ENCODE measurements at places on chromosomes 16 and 17.

- DNase-seq, result no peak
Measured at GRCh38 chr16:77951788-77952187, 70.6 kb upstream of the CLEC3A start.

- DNase-seq, result no peak
Measured at GRCh38 chr16:29675811-29676643, 3.0 kb upstream of the QPRT start.

DNA sequence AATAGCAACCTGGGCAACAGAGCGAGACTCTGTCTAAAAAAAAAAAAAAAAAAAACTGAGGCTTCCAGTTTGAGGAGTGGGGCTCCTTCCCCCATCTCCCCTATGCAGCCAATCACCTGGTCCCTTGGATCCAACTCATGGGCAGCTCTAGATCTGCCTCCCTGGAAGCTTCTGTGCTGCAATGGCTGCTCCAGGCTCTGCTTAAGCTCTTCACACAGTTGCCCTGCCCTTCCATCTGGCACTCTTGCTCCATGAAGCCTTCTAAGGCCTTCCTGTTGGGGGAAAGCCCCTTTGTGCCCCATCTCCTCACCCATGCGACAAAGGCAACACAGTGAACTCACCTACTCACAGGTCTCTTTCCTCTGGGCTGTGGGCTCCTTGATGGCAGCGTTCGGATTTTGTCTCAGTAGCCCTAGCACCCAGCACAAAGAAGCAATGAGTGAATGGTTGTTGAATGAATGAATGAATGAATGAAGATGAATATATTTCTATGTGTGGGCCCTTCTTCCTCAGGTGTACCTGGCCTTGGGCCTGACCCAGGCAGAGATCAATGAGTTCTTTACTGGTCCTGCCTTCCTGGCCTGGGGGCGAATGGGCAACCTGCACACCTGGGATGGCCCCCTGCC lies 1.9 kb downstream of the NAGLU start:
- DNase-seq, result no peak

GRCh38 chr17:67520916-67521774 lies 144.1 kb downstream of the PITPNC1 start:
- DNase-seq, result no peak

DNA sequence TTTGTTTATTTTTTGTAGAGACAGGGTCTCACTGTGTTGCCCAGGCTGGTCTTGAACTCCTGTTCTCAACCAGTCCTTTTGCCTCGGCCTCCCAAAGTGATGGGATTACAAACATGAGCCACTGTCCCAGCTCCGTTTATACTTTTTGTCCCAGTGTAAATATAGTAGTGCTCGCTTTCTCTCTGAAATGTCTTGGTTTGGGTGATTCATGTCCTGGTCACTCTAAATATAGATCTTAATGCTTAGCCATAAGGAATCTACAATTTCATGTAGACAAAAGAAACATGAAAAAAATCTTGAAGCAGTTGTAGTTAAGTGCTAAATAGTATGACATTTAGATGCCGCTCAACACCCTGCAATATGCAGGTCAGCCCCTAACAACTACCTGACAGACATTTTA lies 126.9 kb downstream of the KATNIP start:
- DNase-seq, result no peak

GRCh38 chr17:60901806-60902205 lies 224.2 kb downstream of the BCAS3 start:
- no peak for DNase-seq

Measured in tibial artery (tissue), 4 donors.